Bronchial epithelial cell (primary cell): ENCODE measurements at places on chromosomes 13 and 19. TPM values are rescaled to one million over a fixed set of nuclear protein-coding genes. Genes with fewer than 3 reads are reported as not detected.

GRCh38 chr13:26036383-26036782, 15.4 kb downstream of the SHISA2 start:
- no peak for DNase-seq

GRCh38 chr13:111049791-111050538, 65.1 kb upstream of the ARHGEF7 start:
- peak; percentile 14 for DNase-seq

- DNase-seq = no peak
Observed at GRCh38 chr19:2460245-2460644, 3.5 kb upstream of the LMNB2 start.

DNA sequence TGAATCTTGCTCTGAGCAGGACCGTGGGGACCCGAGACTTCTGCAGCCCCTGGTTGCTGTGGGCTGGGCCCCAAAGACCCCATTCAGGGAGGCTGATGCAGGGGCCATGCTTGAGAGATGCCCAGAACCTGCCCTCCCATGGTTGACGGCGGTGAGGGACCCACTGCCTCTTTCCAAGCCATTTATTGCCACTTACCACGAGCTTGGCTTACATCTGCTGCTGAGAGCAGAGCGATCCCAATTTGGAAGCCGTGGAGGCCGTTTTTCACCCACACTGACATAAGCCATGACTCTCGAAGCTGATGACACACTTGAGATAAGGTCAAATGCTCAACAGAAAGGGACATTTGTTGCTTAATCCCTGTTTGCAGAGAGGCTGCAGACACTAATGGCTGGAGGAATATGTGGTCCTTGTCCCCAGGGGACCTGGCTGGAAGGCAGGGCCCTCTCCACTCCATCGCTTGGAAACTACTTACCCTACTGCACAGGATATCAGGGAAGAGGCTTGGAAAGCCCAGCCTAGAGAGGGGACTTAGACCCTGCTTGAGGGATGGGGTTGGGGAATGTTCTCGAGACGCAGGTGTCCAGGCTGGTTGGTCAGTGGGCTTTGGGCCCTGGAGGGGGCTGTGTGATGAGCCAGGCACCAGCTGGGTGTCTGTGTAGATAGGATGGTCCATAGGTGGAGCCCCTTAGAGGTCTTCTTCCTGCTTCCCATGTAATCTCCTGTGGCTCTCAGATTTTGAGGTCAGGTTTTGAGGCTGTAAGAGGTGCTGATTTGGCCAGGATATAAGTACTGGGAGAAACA, 15.3 kb downstream of the ZNF536 start:
- no peak for DNase-seq

DNA sequence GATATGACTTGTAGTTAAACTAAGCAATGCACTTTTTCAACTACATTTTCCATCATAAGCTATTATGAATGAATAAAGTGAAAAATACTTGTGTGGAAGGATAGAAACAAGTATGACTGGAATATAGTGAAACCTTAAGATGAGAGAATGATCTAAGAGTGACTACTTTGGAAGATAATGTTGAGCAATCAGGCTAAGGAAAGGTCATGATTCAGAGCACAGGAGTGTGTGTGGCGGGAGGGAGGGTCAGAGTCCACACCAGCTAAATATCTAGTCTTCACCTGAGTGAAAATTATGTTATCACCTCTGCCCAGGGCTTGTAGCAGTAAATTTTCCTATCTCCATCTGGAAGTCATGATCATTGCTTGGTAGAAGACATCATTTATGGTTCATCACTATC, 833.4 kb upstream of the ATXN8OS start:
- DNase-seq = peak; percentile 28

- DNase-seq = no peak
Observed at GRCh38 chr19:34997071-34997617, 3.0 kb upstream of the GRAMD1A start.

DNA sequence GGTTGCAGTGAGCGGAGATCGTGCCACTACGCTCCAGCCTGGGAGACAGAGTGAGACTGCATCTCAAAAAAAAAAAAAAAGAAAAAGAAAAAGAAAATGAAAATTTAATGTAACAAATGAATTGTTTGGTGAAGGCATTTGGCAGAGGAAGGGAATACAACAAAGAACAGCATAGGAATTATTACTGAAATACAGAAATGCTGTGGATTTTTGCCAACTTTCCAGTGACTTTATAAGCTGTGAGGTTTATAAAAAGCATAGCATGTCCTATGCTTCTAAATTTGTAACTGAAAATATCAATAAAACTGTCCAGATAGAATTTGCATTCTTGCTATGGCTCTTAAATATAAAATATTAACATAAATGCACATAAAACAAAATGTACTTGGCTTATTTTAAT, 112.9 kb upstream of the IRS2 start:
- no peak for DNase-seq

DNA sequence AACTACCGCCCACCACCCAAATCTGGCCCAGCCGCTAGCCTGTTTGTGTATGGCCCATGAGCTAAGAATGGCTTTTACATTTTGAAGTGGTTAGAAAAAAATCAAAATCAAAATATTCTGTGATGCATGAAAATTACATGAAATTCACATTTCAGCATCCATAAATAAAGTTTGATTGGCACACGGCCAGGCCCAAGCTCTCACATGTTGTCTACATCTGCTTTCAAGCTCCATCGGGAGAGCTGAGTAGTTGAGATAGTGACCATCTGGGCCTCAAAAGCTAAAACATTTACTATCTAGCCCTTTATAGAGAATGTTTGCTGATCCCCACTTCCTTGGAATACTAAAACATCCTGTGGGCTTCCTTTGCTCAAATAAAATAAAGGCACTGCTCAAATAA, 14.5 kb downstream of the RFX2 start:
- DNase-seq = no peak

GRCh38 chr13:78997902-78998629, 339.1 kb upstream of the OBI1 start:
- no peak for DNase-seq

DNA sequence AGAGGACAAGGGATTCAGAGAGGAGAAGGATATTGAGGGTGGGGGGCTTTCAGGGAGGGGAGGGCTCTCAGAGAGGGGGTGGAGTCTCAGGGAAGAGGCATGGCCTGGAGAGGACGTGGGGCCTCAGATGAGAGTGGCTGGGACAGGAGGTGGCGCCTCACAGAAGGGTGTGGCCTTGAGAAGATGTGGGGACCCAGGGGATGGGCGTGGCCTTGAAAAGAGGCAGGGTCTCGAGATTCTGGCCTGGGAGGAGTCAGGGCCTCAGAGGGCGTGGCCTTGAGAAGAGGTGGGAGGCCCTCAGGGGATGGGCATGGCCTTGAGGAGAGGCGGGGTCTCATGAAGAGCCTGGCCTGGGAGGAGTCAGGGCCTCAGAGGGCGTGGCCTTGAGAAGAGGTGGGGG, 23.7 kb upstream of the TNFSF14 start:
- DNase-seq = no peak

GRCh38 chr19:13152974-13153568, 2.9 kb downstream of the IER2 start:
- peak; percentile 80 for DNase-seq

- peak; percentile 57 for DNase-seq
Observed at GRCh38 chr19:1248139-1248785, at the start of gene MIDN. MIDN (plus strand) TSS chr19:1248583; CDS start chr19:1250297, 1,714 bp downstream.

DNA sequence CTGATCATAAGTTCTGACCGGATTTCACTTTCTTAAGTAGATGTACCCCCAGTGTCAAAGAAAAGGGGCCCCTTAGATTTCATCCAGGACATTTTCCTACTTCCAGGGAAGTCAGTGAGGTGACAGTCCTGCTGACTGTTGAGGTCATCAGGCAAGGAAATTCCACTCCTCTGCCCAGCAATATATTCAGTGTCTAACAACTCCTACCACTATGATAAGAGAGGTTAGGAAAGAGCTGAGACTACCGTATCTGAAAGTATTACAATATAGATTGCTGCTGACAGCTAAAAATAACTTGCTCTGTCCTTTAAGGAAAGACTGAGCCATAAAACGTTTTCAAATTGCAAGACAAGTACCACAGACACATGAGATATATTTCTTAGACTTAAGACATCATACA, 325.1 kb downstream of the EFNB2 start:
- peak; percentile 5 for DNase-seq

DNA sequence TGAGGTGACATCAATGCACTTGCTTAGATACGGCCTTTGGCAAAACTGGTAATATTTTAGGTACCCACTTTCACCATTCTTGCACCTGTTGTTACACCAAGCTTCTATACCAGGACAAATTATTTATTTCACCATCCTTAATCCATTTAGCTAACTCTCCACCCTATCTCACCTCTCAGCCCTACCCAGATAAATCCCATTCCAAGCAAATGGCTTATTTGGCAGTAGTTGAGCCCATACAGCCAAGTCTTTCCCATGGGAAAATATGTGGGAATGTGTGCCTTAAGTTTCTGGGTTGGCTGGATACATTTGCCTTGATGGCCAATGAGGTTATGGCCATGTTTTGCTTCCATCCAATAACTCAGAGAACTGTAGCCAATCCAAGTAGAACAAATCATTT, 551.9 kb downstream of the GPC6 start:
- DNase-seq = no peak

GRCh38 chr13:33728271-33729037, 89.5 kb upstream of the RFC3 start:
- DNase-seq = peak; percentile 76

- peak; percentile 58 for DNase-seq
Observed at GRCh38 chr19:46014941-46015686, 7.7 kb downstream of the PGLYRP1 start.

DNA sequence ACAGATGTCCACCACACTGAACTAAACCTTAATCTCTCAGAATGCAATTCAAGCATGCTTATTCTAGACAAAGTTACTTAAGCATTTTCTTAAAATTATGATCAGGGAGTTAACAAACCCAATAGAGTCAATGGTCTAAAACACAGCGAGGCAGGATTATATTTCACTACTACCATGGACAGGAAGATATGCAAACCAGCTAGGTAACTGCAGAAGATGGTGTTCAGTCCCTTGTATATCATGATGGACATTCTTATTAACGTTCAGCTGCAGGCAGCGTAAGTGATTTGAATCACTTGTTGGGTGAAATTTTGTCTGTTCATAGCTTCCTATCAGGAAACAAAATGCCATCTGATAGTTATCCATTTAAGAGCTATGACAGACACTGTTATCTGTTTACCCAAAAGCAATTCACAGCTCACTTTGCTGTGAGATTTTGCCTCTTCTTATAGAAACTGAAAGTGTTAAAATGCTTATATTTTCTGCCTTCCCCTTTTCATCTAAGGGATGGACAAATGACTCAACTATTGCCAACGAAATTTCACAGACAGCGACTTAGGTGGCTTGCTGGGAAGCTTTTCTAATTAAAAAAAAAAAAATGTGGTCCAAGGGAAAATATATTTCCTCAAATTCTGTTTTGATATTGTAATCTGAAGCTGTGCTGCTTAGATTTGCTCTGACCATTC, 591.9 kb downstream of the DACH1 start:
- DNase-seq = no peak

DNA sequence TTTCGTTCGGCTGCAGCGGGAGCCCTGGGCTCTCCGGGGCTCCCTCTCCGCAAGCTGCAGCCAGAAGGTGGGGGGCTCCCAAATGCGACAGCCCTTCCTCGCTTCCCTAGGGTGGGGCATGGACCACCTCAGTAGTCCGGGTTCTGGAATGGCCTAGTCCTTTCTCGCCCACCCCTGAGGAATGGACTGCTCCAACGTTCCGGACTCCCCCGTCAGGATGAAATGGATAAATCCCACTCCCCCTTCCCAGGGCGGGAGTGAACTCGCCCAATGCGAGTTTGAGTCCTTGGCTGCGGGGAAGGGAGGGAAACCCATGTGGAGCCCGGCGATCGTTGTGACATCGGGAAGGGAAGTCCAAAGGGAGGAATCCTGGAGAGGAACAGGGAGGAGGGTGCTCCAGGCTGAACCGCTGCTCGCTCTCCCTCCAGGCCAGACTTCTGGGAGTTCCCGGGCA, 5.5 kb downstream of the HRC start:
- peak; percentile 41 for DNase-seq

DNA sequence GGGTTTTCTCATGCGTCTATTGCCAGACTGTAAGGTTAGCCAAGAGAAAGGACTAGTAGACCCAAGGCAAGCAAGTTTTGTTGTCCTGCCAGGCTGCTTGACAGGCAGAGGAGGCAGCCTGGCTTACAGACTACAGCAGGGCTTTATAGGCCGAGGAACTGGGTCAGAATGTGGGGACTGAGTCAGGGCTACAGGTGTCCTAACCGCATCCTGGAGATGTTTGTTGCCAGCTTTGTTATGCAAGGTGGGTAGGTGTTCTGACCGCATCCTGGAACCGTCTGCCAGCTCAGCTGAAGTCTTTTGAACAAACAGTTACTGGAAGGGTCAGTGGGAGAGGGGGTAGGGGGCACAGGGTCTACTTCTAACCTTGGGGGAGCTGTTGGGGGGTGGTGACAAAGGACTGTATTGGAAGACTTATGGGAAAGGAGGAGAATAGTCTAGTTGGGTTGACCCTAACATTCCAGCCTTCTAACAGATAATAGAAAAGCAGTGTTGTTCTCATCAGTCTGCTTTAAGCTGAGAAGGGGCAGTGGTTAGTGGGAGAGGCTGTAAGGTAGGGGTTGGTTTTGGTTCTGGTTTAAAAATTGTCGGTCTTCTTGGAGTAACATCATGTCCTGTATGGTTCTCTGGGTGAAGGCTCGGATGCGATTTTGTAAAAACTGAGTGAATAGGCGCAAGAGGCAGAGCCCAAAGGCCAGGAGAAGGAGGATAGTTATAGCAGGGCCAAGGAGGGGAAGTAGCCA, 913.8 kb upstream of the SLITRK5 start:
- DNase-seq = peak; percentile 48

DNA sequence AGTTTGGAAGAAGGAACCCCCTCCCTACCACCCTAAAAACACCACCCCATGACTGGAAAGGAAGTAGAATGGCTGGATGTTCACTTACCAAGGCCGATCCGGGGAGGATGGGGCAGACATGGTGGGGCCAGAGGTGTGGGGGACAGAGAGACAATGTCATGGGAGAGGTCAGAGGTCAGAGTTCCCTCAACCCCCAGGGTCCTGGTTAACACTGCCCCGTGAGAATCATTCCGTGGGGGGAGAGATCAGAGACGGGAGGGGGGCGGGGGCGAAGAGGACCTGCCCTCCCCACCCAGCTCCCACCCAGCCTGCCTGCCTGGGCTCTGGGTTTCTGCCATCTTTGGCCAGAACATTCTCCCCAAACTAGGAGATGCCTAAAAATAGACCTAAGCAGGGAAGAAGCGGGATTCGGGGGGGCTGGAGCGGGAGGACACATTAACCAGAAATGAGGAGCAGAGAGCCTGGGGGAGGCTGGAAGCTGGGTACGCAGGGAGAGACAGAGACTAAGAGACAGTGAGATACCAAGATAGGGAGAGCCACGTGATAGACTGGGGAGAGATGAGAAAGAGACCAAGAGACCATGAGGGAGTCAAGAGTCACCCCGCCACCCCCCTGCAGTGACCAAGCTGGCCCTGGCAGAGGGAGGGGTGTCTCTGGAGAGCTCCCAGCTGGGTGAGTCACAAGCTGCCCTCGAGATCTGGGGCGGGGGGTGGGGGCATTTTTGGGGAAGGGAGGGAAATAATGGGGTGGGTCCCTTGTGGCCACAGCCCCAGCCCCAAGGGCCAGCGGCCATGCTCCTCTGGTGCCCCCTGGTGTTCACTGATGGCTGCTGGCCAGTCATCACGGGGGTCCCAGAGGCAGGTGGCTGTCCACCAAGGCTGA, 6.1 kb upstream of the KANK2 start:
- no peak for DNase-seq

GRCh38 chr13:97003071-97003470, 8.8 kb upstream of the OXGR1 start:
- no peak for DNase-seq

The MYPOP gene
- total RNA-seq = 0.53 and 0.90 TPM in 2 replicates

The GAS6 gene
- total RNA-seq = 41.3 and 70.0 TPM in 2 replicates

The TMEM238 gene
- total RNA-seq = 3.1 and 10.0 TPM in 2 replicates

The ZNF285 gene
- total RNA-seq = 2.2 and 4.5 TPM in 2 replicates

The SRRM5 gene
- total RNA-seq = not detected in 2 replicates

The LMTK3 gene
- total RNA-seq = 1.3 and 1.8 TPM in 2 replicates

The STRN4 gene
- total RNA-seq = 60.3 and 90.6 TPM in 2 replicates

The KLK14 gene
- not detected in 2 replicates for total RNA-seq
